Heart right ventricle (tissue), 16 donors: ENCODE measurements at places on chromosomes 11 and 22.

DNA sequence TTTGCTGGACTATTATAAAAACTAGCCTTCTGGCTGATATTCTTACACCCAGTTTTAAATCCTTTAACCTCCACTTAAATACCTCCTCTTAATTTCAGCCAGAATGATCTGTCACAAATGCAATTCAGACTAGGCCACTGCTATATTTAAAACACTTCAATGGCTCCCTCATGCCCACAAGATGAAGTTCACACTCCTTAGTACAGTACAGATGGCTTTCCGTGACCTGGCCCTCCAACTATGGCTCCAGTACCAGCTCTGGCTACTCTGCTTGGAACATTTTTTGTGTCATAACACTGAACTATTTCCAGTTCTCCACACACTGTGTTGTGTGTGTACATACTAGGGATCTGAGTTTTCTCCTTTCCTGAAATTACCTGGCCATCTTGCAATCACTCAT lies 353.4 kb downstream of the SOX6 start:
- DNase-seq, result no peak
- H3K27me3 ChIP-seq, result no peaks in the 10 kb centered on the region
- H3K27ac ChIP-seq, result peak overlapping the region; percentile 71

GRCh38 chr11:44147751-44148150 lies 52.3 kb downstream of the EXT2 start:
- no peaks in the 10 kb centered on the region for H3K27me3 ChIP-seq
- no peak overlapping the region for H3K27ac ChIP-seq
- peaks cover 72% of the 10 kb centered on the region for H3K4me1 ChIP-seq

DNA sequence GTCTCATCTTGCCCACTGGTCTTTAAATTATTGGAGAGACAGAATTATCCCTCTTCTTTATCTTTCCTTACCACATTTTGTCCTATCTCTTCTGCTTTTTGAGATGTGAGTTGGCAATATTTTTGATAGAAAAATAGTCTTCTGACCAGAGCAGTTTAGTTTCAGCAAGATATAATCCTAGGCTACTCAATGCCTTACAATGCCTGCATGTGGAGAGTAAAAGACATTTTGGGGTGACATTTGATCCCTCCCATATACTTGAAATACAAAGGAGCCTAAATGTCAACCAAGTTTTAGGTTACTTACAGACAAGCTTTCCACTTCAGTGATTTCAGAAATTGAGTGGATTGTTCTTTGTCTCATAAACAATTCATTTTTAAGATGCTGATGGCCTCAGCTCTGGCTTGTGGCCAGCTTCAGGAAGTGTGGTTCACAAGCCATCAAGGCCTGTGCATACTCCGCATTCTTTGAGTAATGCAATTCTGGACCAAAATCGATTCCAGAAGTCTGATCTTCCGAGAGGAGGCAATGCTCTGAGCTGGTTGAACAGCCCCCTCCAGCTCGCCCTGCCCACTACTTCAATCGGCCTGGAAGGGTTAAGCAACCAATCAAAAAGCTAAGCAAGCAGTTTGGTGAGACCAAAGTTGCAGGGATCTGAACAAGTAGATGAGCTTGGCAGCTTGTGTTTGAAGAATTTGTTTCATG lies 274.4 kb downstream of the BLID start:
- H3K4me1 ChIP-seq, result no peaks in the 10 kb centered on the region
- DNase-seq, result no peak
- H3K27ac ChIP-seq, result no peak overlapping the region
- no peak overlapping the region for H3K4me3 ChIP-seq
- H3K36me3 ChIP-seq, result no peaks in the 10 kb centered on the region

DNA sequence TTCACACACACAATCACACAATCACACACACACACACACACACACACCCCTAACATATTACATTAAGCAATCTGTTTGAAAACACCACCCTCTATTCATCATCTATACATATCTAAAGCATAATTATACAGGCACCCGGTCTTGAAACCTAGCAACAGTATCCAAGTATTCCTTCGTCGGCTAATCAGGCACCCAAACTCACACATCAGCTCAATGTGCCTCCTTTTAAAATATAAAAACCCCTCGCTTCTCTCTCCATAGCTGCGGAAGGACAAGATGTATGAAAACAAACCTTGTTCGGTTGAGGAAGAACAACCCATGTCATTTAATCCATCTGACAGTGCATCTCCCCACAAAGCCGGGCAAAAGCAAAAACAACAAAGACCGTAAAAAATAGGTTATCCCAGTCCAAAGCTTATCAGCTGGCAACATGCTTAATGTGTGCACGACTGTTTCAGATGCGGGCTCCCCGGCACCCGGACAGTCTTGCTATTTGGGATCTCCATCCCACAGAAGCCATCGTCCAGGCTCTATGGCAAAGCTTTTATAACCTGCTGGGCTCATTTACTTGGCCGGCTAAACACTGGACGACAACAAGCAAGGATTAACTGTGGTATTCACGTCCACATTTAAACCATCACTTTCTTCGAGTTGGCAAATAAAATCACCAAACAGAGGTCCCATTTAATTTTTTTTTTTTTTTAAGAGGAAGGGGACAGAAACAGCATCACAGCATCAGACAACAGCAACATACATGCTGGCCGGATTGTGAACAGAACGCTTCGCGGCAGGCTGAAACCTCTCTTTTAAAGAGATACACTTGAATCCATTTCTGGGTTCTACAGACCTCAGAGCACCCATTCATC lies 365.5 kb downstream of the SHANK2 start:
- H3K27me3 ChIP-seq, result peaks cover 6% of the 10 kb centered on the region
- H3K4me1 ChIP-seq, result no peaks in the 10 kb centered on the region

- no peaks in the 10 kb centered on the region for H3K4me1 ChIP-seq
- no peak overlapping the region for H3K4me3 ChIP-seq
- H3K27me3 ChIP-seq, result no peaks in the 10 kb centered on the region
- no peak for DNase-seq
Observed at GRCh38 chr11:69366591-69366990, 72.6 kb downstream of the MYEOV start.

DNA sequence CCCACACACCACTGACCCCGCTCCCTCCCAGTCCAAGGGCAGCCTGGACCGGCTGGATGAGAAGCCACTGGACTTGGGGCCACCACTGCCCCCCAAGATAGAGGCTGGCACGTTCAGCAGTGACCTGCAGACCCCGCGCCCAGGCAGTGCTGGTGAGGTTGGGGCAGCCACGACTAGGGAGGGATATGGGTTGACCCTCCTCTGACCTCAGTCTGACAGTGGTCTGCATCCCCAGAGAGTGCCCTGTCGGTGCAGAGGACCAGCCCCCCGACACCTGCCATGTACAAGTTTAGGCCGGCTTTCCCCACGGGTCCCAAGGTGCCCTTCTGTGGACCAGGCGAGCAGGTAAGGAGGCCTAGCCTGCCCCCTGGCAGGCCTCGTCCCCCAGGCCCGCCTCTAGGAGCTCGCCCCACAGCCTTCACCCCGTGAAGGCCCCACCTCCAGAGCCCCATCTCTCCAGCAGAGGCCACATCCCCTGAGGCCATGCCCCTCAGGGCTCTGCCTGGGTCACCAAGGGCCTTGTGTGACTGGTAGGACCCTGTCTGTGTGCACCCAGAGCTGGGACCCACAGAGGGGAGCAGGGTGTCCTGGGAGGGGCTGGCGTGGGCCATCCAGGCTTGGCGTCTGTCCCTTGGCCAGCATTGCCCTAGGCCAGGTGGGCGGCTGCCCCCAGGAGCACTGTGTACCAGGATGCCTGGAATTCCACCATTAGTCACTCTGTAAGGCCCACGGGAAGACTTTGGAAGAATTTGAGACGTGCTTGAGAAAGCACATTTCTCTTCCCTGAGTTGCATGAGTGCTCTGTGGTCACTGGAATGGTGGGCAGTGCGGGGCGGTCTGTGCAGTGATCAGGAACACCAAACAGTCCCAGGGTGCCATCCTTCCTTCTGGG lies 9.4 kb downstream of the CCDC188 start:
- no peak overlapping the region for H3K4me3 ChIP-seq
- no peak overlapping the region for H3K27ac ChIP-seq
- no peak for DNase-seq
- H3K27me3 ChIP-seq, result no peaks in the 10 kb centered on the region
- peaks cover 8% of the 10 kb centered on the region for H3K36me3 ChIP-seq
- peaks cover 23% of the 10 kb centered on the region for H3K4me1 ChIP-seq

GRCh38 chr11:80562523-80563125 lies 1121.8 kb upstream of the TENM4 start:
- no peaks in the 10 kb centered on the region for H3K36me3 ChIP-seq
- no peak overlapping the region for H3K27ac ChIP-seq
- no peak for DNase-seq
- H3K4me3 ChIP-seq, result no peak overlapping the region
- H3K4me1 ChIP-seq, result no peaks in the 10 kb centered on the region
- no peaks in the 10 kb centered on the region for H3K27me3 ChIP-seq

GRCh38 chr11:360326-361280 lies 8.7 kb upstream of the B4GALNT4 start:
- H3K36me3 ChIP-seq, result no peaks in the 10 kb centered on the region
- no peak overlapping the region for H3K4me3 ChIP-seq
- peaks cover 3% of the 10 kb centered on the region for H3K4me1 ChIP-seq
- peaks cover 8% of the 10 kb centered on the region for H3K27me3 ChIP-seq
- H3K27ac ChIP-seq, result no peak overlapping the region

DNA sequence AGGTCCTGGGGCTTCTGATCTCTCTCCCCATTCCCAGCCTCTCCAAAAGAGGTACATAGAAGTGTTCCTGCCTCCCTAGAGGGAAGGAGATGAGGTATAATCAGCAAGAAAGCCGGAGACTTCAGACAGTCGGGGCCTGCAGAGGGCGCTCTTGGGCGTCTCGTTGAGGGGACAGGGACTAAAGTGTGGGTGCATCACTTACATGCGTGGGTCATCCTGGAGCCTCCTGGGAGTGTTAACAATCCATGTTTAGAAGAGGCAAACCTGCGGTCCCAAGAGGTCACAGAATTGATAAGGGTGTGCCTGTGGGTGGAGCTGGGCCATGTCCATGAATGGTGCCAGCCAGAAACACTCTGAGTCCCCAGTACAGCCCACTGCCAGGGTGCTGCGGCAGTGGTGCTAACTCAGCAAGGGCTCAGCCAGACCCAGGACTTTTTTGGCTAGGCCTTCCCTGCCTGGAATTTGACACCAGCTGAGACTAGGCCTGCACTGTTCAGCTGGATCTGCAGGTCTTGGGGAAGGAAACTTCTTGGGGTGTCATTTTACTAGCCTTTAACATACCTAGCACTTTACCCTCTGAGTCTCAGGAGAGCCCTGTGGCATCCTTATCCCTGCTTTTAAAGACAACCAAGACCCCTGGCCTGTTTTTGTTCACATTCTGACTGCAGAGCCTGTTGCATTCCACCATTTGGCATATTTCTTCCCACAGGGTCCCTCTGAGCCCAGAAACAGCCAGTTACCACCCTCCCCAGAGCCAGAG lies 5.5 kb downstream of the YDJC start:
- peak overlapping the region; percentile 52 for H3K27ac ChIP-seq
- no peak for DNase-seq
- H3K27me3 ChIP-seq, result no peaks in the 10 kb centered on the region
- H3K36me3 ChIP-seq, result no peaks in the 10 kb centered on the region

DNA sequence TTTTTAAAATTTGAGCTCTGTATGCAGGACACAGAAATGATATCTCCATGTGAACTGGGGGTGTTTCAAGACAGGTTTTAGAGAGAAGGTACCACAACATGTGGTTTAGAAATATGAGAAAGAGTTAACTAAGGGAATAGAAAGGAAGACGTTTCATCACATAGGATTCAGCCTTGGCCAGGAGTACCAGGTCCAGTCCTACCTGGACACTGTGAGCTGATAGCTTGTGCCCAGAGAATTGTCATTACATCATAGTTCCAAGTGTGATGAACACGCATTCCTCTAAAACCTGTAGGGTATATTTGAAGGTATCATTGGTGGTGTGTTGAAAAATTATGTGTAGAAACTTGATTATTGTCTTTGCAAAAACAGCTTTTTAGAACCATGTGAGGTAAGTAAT lies 1.8 kb downstream of the SLC22A9 start:
- H3K27me3 ChIP-seq, result peaks cover 5% of the 10 kb centered on the region
- no peak overlapping the region for H3K27ac ChIP-seq
- H3K4me1 ChIP-seq, result no peaks in the 10 kb centered on the region
- H3K4me3 ChIP-seq, result no peak overlapping the region

DNA sequence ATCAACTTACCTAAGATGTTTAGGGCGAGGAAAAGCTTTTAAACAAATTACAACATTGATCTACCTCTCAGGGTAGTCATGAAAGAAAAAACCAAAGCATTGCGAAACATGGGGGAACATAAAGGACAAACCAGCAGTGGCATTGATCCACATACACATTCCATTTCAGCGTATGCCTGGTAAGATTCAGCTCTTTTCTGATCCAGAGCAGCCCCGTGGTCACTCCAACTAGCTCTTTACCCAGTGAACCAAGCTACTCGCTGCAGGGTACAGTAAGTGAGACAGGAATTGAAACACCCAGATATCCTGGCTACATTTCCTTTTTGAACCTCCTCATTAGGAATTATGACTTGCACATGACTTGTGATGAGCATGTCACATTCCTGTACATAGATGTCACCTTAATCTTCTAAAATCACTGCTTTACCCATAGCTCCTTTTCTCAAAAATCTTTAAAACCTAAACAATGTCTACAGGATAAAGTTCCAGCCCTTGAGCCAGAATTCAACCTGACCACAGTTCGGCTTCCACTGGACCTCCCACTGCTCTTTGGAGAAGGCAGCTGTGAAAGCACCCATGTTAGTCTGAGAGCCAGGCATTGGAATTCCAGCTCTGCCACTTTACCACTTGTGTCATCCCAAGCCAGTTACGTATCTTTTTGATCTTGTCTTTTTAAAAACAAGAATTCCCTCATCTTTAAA lies 42.9 kb upstream of the AKIP1 start:
- H3K36me3 ChIP-seq, result no peaks in the 10 kb centered on the region
- no peak overlapping the region for H3K4me3 ChIP-seq
- no peaks in the 10 kb centered on the region for H3K27me3 ChIP-seq
- H3K27ac ChIP-seq, result no peak overlapping the region
- H3K4me1 ChIP-seq, result peaks cover 70% of the 10 kb centered on the region

DNA sequence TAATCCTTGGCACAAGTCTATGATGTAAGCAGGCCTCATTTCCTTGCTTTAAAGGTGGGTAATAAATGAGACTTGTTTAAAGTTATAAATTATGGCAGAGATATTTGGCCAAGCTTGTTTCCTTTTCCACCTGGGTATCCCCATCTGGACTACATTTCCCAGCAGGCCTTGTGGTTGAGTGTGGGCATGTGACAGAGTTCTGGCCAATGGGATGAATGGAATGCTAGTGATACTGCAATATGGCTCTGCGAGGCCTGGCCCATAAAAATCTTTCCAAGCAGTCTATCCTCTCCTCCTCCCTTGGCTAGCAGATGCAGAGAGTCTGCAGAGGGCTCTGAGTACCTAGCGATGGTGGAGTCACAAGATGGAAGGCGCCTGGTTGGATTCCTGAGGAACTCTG lies 102.5 kb downstream of the TIMP3 start:
- DNase-seq, result peak; percentile 54
- H3K27me3 ChIP-seq, result no peaks in the 10 kb centered on the region
- H3K27ac ChIP-seq, result no peak overlapping the region

DNA sequence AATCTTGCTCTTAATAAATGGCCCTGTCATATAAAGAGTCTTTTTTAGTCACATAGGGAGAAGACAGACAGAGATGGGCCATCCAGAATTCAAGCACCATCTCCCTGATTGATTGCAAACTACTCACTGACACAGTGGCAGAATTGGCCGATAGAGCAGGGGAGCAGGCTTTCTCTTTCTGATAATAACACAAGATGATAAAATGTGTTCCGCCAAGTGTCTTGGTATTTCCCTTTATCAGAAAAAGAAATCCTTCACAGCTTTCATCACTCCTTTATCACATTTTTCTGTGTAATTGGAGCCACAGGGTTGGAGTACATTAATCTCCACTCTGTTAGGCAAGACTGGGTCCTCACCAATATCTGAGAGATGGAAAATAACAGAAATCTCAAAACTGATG lies 406.0 kb downstream of the TMEM135 start:
- no peaks in the 10 kb centered on the region for H3K27me3 ChIP-seq
- no peaks in the 10 kb centered on the region for H3K36me3 ChIP-seq
- no peak for DNase-seq
- H3K4me3 ChIP-seq, result no peak overlapping the region
